ENCODE measurements at places on chromosomes 2 and 18.

- DNase-seq: no peak
Measured at GRCh38 chr2:152171718-152172117, 3.8 kb downstream of the STAM2 start.

GRCh38 chr2:85410584-85411404 lies 628 bp upstream of the CAPG start:
- DNase-seq: no peak

GRCh38 chr2:85737481-85737880 lies 16.3 kb upstream of the ATOH8 start:
- no peak for DNase-seq

DNA sequence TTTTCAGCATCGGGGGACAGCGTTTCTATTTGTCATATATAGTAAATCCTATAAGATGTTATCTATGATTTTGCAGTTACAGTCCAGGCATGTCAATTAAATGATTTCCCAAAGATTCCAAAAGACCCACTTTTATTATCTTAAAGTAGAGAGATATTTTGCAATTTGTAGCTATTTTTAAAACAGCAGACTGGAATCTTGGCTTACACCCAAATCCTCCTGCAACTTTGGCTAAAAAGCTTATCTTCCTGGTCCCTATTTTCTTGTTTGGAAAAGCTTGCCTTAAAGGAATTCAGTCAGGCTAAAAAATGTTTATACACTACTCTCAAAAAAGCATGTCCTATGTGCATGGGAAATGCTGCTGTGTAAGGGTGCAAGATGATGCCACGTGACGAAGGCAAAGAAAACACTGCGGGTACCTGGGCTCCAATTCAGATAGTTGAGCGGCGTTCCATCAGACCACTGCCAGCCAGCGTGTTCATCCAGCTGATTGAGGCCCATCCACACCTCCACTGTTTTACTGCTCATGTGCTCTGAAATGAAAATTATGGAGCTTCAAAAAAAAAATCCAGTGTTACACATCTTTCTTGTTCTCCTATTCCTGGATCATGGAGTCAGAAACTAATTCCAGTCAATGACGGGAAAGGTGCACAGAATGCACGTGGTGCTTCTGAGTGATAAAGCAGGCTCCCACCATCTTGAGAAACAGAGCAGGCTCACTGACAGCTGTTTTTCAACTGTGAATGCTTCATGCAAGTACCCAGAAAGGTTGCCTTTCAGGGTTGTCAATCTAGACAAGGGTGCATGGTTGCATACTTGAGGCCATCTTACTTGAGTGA lies 33.8 kb downstream of the PLA2R1 start:
- DNase-seq: no peak

All from activated gamma-delta T cell (primary cell).